ENCODE measurements at places on chromosomes 4 and X. TPM values are rescaled to one million over a fixed set of nuclear protein-coding genes. Genes with fewer than 3 reads are reported as not detected.

DNA sequence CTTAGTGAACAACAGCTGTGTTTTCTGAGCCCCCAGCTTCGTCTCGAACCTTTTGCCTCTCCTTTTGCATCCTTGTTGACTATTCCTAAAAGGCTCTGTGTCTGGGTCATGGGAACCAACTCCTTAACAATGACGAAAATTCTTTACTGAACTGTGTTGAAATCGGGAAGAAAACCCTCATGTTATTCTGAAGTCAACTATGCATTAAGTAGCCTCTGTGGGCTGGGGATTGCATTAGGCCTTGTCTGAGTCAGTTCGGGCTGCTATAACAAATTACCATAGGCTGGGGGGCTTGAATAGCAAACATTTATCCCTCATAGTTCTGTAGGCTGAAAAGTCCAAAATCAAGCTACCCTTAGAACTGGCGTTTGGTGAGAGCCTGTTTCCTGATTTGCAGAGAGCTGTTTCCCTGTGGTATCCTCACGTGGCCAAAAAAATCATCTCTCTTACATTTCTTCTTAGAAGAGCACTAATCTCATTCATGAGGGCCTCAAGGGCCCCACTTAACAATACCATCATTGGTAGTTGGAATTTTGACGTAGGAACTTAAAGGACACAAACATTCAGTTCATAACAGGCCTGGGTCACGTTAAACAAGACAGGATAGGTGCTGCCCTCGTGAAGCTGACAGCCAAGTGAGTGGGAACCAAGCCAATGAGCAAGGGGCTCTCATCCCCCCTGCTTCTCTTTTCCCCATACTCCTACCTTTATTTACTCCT lies 75.9 kb downstream of the CLNK start:
- H3K27ac ChIP-seq: no peak overlapping the region
- no peak overlapping the region for H3K4me3 ChIP-seq
- H3K36me3 ChIP-seq: no peaks in the 10 kb centered on the region
- no peaks in the 10 kb centered on the region for H3K27me3 ChIP-seq
- no peaks in the 10 kb centered on the region for H3K4me1 ChIP-seq

DNA sequence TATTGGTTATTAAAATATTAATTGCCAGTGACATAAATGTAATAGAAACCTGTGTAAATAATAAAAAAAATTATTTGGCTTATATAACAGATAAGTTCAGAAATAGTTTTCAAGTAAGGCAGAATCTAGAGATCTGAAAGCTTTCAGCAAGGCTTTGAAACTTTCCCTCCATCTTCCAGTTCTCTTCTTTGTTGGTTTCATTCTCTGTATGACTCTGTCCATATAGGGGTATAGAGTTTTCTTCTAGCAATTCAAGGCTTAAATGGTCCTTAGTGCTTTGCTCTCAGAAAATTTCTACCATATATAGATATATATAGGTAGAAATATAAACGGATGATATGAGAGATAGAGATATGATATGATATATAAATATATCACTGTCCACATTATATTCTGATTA lies 160.5 kb upstream of the GABRA2 start:
- H3K27ac ChIP-seq: no peak overlapping the region
- H3K36me3 ChIP-seq: no peaks in the 10 kb centered on the region
- no peak overlapping the region for H3K4me3 ChIP-seq
- H3K4me1 ChIP-seq: no peaks in the 10 kb centered on the region

DNA sequence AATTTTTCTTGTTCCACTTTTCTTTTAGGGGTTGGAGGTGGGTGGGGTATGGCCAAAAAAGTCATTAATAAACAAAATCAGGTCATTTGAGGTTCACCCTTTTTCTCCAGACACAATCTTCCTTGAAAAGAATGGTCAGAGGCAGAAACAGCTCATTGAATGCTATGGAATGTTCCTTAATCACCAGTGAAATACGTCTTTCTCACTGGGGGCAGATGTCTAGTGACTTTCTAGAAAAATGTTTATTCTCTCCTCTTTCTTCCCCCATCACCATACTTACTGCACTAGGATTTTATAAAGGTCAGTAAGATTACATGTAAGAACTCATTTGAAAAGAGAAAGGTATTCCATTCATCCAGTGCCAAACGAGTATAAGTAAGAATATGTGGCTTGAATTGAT lies 44.5 kb downstream of the MGST2 start:
- no peak overlapping the region for H3K27ac ChIP-seq
- no peak for DNase-seq
- H3K4me1 ChIP-seq: peaks cover 8% of the 10 kb centered on the region

GRCh38 chr4:32574803-32575202 lies 1854.6 kb downstream of the PCDH7 start:
- H3K36me3 ChIP-seq: no peaks in the 10 kb centered on the region
- no peak for DNase-seq
- H3K4me1 ChIP-seq: no peaks in the 10 kb centered on the region
- H3K27me3 ChIP-seq: no peaks in the 10 kb centered on the region
- no peak overlapping the region for H3K27ac ChIP-seq
- no peak overlapping the region for H3K4me3 ChIP-seq

GRCh38 chr4:77629885-77630284 lies 24.3 kb downstream of the CXCL13 start:
- no peaks in the 10 kb centered on the region for H3K36me3 ChIP-seq
- H3K4me1 ChIP-seq: no peaks in the 10 kb centered on the region

- H3K36me3 ChIP-seq: no peaks in the 10 kb centered on the region
- peaks cover 10% of the 10 kb centered on the region for H3K4me1 ChIP-seq
- peak within 1 kb of the TSS; percentile 31 for H3K4me3 ChIP-seq
- H3K27ac ChIP-seq: no peak within 1 kb of the TSS
- H3K27me3 ChIP-seq: peaks cover 8% of the 10 kb centered on the region
These were observed at the start of gene BMPR1B for GRCh38 chr4:94757192-94758140. BMPR1B (plus strand) TSS chr4:94757955; CDS start chr4:95104425, 346,470 bp downstream.

- no peaks in the 10 kb centered on the region for H3K36me3 ChIP-seq
- H3K4me3 ChIP-seq: no peak overlapping the region
- no peaks in the 10 kb centered on the region for H3K27me3 ChIP-seq
- no peaks in the 10 kb centered on the region for H3K4me1 ChIP-seq
- no peak overlapping the region for H3K27ac ChIP-seq
These were observed 5.9 kb downstream of the MAGEA11 start for GRCh38 chrX:149717803-149718202.

DNA sequence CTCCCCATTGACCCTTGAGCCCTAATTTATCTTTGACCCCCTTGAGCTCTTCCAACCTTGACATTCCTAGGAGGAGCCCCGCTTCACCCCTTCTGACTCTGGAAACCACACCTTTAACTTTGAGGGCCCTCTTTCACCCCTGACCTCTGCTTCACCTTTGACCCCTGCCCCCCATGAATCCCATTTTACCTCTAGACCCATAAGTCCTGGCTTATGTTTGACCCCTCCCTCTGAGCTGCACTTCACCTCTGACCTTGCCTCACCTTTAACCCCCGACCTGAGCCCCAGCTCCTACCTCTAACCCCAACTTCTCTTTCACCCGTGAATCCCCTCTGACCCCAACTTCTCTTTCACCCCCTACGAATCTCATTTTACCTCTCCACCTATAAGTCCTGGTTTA lies 169.7 kb downstream of the THOC2 start:
- H3K27ac ChIP-seq: no peak overlapping the region
- no peak overlapping the region for H3K4me3 ChIP-seq
- H3K27me3 ChIP-seq: no peaks in the 10 kb centered on the region
- H3K36me3 ChIP-seq: no peaks in the 10 kb centered on the region
- no peak for DNase-seq
- no peaks in the 10 kb centered on the region for H3K4me1 ChIP-seq

DNA sequence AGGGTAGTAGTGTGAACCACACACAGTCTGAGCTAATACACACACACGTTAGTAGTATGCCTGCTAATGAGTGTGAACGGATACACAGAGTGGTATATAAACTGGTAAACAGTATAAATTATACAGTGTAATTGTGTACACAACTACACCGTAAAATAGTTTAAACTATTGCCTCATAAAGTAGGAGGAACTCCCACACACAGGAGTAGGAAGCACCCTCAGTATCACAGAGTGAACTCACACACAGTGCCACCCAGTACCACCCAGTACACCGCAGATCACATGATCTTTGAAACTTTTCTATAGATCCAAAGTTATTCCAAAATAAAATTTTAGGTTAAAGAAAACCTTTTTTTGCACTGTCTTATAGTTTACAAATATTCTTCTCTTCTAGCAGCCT lies 275.1 kb downstream of the ADGRA3 start:
- no peak overlapping the region for H3K4me3 ChIP-seq
- DNase-seq: no peak
- H3K27ac ChIP-seq: no peak overlapping the region
- H3K36me3 ChIP-seq: no peaks in the 10 kb centered on the region

- DNase-seq: no peak
- H3K27ac ChIP-seq: no peak overlapping the region
- no peaks in the 10 kb centered on the region for H3K36me3 ChIP-seq
- H3K4me1 ChIP-seq: no peaks in the 10 kb centered on the region
These were observed 787 bp upstream of the TMSB15A start for GRCh38 chrX:102517326-102517725.

- DNase-seq: no peak
- no peaks in the 10 kb centered on the region for H3K4me1 ChIP-seq
- H3K4me3 ChIP-seq: no peak overlapping the region
- H3K36me3 ChIP-seq: no peaks in the 10 kb centered on the region
These were observed 61.6 kb upstream of the PRPS1 start for GRCh38 chrX:107566604-107567262.

DNA sequence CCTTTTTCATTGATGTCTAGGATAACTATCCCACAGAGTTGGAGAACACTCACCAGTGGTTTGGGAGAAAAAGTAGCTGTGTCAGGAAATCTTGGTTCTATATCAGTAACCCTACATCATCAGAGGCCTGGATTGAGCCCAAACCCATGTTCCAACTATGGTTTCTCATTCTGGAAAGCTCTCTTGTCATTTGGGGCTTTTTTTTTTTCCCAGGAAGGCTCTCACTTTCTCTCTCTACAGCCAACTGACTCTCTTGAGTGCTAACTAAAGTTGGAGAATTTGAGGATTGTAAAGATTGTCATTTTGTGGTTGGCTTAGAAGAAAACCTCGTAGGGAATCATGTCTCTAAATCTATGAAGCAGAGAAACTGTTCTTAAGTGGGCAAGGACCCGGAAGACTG lies 228.2 kb upstream of the DIPK2B start:
- no peak for DNase-seq
- H3K27me3 ChIP-seq: no peaks in the 10 kb centered on the region
- H3K27ac ChIP-seq: no peak overlapping the region
- no peak overlapping the region for H3K4me3 ChIP-seq
- no peaks in the 10 kb centered on the region for H3K4me1 ChIP-seq

- H3K27me3 ChIP-seq: no peaks in the 10 kb centered on the region
- H3K36me3 ChIP-seq: no peaks in the 10 kb centered on the region
- H3K4me3 ChIP-seq: no peak overlapping the region
- peaks cover 11% of the 10 kb centered on the region for H3K4me1 ChIP-seq
- DNase-seq: no peak
These were observed 135.3 kb downstream of the SHROOM3 start for GRCh38 chr4:76570141-76570973.

- H3K27ac ChIP-seq: no peak overlapping the region
- no peak overlapping the region for H3K4me3 ChIP-seq
- no peaks in the 10 kb centered on the region for H3K27me3 ChIP-seq
- H3K36me3 ChIP-seq: no peaks in the 10 kb centered on the region
- DNase-seq: no peak
These were observed 49.1 kb upstream of the DHRSX start for GRCh38 chrX:2549876-2550275.

The FGF16 gene
- not detected for total RNA-seq

The AKAP4 gene
- total RNA-seq: not detected

The RLIM gene
- total RNA-seq: 23.8 TPM

The GC gene
- total RNA-seq: not detected
